ENCODE measurements at places on chromosomes 5 and 9.

GRCh38 chr9:138003485-138004190 lies 126.1 kb downstream of the CACNA1B start:
- no peak for DNase-seq

DNA sequence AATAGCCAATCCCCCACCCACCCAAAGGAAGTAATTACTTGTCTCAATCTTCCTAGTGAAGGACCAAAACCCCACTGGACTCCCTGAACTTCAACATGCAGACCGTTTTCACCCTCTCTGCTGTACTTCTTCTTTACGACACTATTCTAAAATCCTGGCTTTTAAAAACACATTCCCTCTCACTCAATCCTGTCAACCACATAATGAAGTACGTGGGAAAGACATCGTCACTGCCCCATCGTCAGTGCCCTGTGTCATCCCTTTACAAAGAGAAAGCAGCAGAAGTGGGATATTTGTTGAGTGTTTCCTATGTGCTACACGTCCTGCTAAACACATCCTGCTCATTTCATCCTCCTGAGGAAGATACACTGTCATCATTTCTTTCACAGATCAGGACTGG lies 54.2 kb downstream of the MAPKAP1 start:
- DNase-seq: no peak

- no peak for DNase-seq
Measured at GRCh38 chr5:60916646-60917045, 28.2 kb downstream of the ERCC8 start.

- no peak for DNase-seq
Measured at GRCh38 chr5:433836-434235, 9.1 kb upstream of the EXOC3 start.

DNA sequence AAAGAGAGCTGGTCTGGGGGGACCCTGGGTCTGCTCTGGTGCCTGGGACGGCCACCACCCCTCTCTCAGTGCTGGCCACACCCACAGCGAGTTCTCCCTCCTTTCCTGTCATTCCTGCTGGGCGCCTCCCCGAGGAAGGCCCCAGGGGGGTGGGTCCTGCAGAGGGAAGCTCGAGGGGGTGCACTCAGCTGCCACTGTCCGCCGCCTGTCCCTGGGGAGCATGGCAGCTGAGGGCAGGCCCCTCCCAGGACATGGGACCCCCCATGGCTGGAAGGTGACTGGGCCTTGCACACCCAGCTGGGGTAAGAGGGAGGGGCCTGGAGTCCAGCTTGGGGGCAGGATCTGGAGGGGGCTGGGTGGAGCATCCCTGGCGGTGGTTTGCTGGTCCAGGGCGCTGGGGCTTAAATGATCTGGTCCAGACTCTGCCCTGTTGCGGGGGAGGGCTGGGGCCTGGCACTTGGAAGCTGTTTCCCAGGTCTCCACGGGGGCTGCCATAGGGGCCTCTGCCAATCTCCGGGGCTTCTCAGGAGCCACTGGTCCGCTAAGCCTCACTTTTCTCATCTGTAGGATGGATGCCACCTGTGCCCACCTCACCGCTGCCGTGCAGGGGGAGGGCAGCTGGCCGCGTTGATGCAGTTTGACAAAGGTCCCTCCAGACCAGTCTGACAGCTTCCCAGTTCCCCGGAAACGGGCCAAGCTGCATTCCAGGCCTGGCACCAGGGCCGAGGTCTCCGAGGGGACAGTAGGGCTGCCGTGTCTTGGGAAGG lies 6.0 kb upstream of the SLC2A6 start:
- no peak for DNase-seq

DNA sequence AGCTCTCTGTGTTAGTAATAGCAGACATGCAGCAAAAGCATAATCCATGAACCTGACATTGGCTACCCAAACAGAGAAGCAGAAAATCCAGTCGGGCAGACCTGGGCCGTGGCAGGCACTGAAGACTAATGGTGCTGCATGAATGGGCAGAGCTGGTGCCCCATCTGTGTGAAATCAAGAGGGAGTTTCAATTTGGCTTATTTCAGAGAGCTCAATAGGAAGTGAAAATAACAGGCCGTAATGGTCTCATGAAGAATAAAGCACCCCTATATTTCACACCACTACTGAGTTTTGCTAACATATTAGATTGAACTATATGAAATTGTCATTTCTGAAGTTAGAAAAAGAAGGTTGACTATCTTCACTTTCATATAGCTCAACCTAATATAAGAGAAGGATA lies 149.7 kb downstream of the ENC1 start:
- DNase-seq: no peak

DNA sequence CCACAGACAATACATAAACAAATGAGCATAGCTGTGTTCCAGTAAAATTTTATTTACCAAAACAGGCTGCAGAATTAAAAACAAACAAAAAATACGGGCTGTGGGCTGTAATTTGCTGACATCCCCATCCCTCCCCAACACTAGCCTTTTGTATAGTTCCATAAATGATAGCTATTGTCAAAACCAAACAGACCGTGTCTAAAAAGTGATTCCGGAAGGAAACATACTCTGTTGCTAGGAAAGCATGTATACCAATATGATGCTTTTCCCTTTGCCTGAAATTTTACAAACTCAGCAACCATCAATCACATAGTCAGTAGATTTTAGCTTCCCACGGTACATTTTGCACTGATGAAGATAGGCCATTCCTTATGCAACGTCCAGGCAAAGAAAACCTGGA lies 80.0 kb downstream of the TMEM215 start:
- no peak for DNase-seq

- no peak for DNase-seq
Measured at GRCh38 chr9:22742401-22742800, 295.8 kb downstream of the DMRTA1 start.

DNA sequence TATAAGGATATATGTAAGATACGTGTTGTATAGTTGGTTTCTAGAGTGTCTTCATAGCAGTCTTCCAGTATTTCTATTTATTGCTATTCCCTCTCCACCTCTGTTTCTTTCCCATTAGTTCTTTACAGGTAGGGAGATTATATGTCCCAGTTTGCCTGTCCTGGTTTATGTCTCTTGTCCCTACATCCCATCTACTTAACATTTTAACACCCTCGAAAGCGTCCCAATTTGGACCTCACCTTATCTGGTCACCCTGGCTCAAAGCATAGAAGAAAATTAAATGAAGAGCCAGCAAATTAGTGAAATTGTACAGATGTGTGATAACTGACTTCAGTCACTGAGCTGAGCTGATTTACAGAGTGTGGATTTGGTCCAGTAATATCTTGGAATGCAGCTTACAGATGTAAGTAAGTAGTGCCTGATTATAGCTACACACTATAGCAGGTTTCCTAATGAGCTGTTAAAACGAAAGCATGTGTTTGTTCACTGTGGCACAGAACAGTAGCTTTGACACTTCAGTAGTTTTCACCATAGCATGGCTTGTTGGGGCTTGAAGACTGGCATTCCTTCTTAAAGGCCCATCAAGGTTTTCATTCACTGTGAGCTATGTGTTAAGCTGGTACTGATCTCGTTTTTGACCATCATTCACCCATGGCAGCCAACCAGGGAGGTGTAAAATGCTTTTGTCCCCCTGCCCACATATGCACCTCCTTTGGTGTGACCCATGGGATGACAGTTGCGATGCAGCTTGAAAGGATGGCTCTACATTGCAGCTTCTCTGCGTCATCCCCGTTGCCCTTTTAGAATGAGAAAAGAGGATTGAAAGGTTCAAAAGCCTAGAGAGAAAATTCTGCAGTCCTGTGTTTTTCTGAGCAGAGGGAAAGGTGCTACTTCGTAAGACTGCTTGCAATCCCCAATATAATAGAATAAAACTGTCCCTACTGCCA lies 192.1 kb upstream of the DMRT1 start:
- DNase-seq: no peak

DNA sequence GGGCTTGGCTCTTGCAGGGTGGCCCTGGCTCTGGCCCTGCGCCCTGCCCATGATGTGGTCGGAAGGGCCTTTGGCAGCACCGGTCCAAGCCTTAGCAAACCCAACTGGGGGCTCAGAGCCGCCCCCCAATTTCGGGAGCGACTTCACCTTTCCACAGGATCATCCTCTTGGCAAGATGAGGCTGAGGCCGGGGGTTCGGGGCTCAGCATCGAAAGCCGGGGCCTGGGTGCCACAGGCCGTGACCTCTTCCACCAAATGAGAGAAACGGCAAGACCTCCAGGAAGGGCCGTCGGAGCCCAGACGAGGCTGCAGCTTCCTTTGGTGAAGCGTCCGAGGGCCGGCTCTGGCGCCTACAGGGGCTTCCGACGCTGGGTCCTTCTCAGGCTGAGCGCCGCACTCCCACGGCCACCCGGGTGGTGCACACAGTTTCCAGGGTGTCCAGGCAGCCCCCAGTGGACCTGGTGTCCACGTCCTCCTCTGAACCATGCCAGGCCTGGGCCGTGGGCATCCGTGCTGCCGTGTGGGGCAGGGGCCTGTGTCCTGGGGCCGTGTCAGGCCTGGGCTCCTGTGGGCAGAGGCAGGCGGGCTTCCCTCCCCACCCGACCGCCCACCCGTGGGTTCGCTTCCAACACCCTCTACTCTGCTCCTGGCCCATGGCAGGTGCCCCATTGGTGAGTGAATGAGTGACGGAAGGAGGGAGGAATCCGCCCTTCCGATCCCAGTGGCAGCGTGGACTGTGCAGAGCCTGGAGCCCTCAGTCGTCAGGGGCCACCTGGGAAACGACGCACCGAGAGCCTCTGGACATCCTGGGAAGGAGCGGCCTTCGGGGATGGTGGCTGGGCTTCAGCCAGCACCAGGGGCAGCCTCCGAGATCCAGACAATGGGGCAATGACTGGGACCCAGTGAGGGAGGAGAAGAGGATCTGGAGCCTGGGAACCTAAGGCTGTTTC lies 5.2 kb upstream of the AGPAT2 start:
- DNase-seq: no peak

- DNase-seq: no peak
Measured at GRCh38 chr9:136695955-136696354, 8.7 kb upstream of the AGPAT2 start.

DNA sequence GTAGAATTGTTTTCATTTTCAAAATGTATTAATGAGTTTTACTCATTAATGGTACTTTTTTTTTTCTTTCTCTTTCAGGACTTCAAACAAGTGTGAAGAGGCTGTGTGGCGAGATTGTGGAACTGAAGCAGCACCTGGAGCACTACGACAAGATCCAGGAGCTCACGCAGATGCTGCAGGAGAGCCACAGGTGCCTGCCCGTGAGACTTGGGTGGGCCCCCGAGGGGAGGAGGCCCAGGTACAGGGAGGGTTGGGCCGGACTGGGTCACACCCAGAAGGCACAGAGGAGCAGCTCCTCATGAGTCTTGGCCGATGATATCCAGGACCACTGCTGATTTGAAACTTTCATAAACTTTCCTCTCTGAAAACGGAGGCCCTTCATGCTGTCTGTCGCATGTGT lies 35.6 kb downstream of the CEP72 start:
- DNase-seq: no peak

DNA sequence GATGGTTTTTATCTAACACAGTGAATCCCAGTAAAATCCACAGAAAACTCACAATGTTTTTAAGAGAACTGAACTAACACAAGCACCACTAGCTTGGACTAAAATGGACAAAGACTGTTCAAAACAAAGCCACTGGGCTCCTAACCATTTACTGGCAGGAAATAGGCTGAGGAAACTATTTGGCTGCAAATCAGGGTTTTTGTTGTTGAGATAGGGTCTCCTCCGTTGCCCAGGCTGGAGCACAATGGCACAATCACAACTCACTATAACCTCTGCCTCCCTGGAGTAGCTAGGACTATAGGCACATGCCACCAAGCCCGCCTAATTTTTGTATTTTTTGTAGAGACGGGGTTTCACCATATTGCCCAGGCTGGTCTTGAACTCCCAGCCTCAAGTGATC lies 99.7 kb downstream of the THBS4 start:
- DNase-seq: no peak
